ENCODE measurements at places on chromosomes 2 and 18.

- DNase-seq = no peak
Measured at GRCh38 chr2:159613651-159614285, 2.6 kb downstream of the BAZ2B start.

DNA sequence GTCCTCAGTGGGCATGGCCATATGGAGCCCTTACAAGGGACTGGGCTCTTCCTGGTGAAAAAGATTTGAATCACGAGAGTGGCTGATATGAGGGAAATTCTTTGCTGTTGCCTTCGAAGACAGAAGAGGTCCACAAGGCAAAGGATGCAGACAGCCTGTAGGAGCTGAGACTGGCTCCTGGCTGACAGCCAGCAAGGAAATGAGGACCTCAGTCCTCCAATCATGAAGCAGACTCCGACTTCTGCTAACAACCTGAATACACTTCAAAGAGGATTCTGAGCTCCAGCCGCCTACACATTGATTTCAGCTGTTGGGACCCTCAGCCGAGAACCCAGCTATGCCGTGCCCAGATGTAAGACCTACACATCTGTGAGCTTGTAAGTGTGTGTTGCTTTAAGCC lies 3.0 kb upstream of the ST8SIA5 start:
- DNase-seq = no peak

- DNase-seq = no peak
Measured at GRCh38 chr2:121969766-121970639, 214.6 kb downstream of the TSN start.

GRCh38 chr2:54964271-54964670 lies 86.0 kb downstream of the RTN4 start:
- DNase-seq = no peak

- no peak for DNase-seq
Measured at GRCh38 chr2:185857691-185858090, 119.1 kb downstream of the FSIP2 start.

GRCh38 chr2:233974530-233975071 lies 57.4 kb downstream of the TRPM8 start:
- DNase-seq = no peak

DNA sequence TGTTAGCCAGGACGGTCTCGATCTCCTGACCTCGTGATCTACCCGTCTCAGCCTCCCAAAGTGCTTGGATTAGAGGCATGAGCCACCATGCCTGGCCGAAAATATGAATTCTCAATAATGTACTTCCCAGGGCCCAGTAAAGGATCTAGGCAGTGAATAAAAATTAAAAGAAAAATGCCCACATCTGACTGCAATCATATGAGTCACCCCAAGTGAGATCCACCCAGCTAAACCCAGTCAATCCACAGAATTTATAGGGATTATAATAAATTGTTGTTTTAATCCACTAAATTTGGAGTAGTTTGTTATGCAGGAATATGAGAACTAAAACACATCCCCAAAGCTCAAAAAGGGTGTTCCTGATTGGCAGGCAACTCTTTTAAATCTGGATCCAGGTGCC lies 93.5 kb upstream of the STK39 start:
- no peak for DNase-seq

GRCh38 chr18:43081396-43081795 lies 34.1 kb downstream of the RIT2 start:
- DNase-seq = no peak

GRCh38 chr2:166304656-166305055 lies 71.1 kb downstream of the SCN9A start:
- DNase-seq = no peak

- DNase-seq = no peak
Measured at GRCh38 chr2:21333684-21334083, 209.9 kb downstream of the TDRD15 start.

GRCh38 chr2:227500301-227500630 lies 28.3 kb downstream of the AGFG1 start:
- DNase-seq = no peak

DNA sequence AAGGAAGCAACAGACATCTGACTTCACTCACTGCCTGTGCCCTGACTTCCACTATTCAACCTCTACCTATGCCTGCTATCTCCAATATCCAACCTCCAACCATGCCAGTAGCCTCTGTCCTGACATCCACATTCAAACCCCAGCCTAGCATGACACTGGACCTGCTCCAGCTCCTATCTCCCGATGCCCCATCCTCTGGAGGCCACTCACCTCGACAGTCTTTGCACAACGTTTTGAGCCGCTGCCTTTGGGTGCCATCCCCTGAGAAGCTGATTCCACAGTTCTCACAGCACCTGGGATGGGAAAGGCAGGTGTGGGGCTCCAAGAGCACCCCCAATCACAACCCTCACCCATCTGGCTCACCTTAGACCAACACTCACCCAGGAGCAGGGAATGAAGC lies 4.9 kb downstream of the MBD1 start:
- DNase-seq = no peak

DNA sequence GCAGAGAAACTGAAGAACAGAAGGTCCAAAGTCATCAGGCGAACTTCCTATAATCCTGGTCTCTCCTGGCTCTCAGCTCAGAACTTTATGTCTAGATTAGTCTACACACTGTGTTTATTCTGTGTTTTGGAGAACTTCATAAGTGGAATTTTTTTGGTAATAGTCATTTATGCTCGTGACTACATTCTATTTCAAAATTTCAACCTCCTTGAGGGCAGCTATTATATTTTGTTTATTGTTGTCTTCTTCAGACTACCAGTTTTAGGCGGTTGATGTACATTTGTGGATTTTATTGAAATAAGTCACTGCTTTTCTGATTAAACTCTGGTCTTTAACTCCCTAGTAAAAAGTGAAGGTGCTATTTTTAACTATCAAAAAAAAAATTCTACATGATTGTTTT lies 816.6 kb downstream of the SATB2 start:
- no peak for DNase-seq

- no peak for DNase-seq
Measured at GRCh38 chr18:26536032-26536431, 12.3 kb downstream of the KCTD1 start.

DNA sequence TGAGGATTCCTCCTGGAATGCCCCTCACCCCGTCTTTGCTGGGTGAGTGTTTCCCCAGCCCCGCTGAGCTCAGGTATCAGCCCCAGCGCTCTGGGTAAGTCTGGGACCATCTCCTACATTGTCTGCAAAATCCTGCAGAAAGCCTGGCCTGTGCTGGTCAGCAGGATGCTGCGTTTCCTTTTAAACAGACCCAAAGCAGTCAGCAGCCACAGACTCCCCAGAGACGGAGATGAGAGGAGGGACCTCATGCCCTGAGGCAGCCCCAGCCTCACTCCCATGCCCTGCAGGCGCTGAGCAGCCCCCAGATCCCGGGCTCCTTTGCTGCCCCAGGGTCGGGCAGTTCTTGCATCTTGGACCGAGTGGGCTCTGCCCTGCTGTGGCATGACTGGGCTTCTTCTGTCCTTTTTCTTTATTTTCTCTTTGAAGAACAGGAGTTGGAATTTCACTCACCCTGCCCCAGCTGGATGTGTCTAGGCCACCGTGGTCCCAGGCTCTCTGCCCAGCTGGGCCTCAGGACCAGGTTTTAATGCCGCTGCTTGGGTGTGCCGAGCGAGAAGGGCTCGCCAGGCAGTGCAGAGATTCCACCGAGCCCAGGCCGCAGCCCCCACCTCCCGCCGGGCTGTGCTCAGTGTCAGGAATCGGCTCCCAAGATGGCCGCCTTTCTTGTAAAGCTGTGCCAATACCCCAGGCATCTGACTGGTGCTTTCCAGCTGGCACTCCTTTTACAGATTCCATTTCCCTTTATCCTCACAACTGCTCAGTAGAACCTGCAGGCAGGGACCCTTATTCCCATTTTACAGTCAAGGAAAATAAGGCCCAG lies 43.6 kb downstream of the ODC1 start:
- no peak for DNase-seq

DNA sequence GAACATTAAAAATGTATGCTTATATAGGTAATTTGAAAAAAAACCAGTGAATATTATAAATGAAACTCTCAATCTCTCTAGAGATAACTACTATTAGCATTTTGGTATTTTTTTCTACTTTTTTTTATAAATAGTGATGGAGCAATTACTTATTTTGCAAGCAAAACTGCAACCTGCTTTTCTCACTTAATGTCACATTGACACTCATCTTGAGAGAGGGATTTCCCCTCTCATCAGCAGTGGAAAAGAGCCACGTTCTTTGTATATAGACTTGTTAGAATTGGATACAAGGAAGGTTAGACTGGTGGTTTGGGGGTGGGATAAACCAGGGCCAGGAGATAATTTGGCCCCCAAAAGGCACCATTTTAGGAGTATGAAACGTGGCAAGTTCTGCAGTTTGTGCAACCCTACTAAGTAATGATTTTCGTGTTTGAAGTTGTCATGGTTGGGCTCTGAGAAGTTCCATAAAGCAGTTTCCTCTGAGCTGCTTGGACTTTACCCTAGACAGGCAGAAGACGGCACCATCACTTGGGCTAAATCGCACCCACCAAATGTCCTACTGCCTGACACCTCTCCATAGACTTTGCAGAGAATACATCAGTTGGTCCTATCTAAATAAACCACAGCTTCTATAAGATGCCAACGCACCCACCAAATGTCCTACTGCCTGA lies 194.0 kb downstream of the ACTR3 start:
- no peak for DNase-seq

DNA sequence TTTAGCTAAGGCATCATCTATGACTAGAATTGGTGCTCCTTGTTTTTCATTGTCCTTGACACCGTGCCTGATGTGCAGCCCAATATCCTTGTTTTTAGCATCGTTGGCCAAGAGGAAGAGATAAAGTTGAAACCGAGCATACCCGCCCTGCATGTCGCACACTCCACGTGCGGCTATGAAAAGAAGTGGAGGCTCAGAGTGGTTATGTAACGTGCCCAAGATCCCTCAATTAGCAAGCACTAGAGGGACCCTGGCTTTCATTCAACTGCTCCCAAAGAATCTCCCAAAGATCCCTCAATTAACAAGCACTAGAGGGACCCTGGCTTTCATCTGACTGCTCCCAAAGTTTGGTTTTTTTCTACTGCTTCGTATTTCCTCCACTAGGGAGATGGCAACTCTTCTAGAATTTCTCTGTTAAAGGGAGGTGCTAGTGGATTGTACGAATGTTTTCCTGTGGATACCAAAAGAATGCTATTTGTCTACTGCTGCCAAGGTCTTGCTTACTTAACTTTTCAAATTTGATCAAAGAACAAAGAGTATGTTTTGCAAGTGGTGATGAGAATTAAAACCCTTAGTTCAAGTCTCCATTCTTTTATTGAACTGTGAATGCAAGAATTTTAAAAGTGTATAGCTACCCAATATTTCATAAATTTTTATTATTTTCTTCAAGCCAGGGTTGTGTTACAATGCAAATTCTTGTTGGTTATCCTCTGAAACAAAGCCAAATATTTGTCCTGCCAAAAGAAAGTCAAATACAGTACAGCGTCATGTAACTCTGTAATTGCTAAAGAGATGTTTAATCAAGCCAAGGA lies 92.1 kb downstream of the AOX1 start:
- no peak for DNase-seq

GRCh38 chr2:27264753-27265535 lies 2.1 kb upstream of the SLC30A3 start:
- peak; percentile 36 for DNase-seq

DNA sequence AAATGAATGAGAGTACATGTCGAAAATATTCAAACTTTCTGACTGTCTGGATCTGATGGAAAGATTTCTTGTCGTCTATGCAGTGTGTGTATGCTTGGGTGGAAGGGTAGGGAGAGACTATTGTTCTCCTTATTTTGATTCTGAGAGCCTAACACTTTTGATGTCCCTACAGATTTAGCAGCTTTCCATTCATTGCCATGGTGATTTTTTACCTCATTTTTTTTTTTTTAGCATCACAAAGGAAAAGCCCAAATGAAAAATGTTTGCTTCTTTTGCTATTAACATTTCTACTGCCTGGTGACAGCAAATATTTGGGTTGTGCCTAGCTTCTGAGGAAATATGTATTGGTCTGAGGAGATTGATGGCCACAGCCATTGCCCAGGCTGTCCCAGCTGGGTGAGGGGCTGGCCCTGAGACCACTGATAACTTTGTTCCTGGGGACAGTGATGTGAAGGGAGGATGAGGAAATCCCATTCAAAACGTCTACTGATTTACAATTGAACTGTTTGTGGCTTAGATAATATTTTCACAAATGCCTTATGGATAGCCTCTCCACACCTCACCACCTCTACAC lies 558.6 kb downstream of the DCC start:
- no peak for DNase-seq

- DNase-seq = no peak
Measured at GRCh38 chr2:169038338-169038757, 7.2 kb upstream of the ABCB11 start.

DNA sequence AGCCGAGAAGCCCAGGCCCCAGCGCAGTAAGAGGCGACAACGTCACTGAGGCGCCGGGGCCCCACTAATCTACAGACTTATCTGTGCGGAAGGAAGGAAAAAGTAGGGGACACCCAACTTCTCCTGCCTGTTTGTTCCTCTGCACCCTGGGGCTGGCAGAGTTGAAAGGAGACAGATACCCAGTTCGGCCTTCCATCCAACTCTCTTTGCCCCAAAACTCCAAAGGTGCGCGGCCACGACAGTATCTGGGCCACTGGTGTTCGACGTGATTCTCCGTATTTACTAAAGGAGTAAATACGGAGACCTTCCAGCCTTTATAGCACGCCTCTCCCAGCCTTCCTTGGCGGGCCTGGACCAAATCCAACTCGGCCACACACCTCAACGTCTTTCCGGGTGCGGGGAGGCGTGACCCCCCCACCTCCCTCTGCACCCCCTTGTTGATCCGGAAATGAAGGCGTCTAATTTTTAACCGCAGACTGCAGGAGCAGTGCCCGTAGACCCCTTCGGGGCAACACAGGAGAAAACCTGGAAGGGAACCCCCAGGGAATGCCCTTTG lies 1.6 kb downstream of the SMAD7 start:
- no peak for DNase-seq

DNA sequence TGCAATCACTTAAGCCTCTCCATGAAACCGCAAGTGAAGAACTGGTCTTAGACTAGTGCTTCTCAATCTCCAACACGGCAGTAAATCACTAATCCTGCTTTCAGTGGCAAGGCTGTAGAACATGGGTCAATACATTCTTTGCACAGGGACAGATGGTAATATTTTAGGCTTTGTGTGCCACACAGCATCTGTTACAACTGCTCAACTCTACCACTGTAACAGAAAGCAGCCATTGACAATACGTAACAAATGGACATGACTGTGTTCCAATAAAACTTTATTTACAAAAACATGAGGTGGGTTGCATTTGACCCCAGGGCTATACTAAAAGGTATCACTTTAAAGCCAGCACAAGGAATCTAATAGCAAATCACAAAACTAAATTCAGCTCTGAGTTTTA lies 51.1 kb downstream of the RNF152 start:
- DNase-seq = no peak
